ENCODE measurements at places on chromosomes 2 and 18. TPM values are rescaled to one million over a fixed set of nuclear protein-coding genes. Genes with fewer than 3 reads are reported as not detected.

Gene RTTN
- 12.7 TPM for total RNA-seq

- no peak for DNase-seq
Measured at GRCh38 chr2:43345391-43345813, 119.0 kb upstream of the ZFP36L2 start.

GRCh38 chr18:35713545-35713944 is 132.0 kb downstream of the GALNT1 start:
- DNase-seq: no peak

DNA sequence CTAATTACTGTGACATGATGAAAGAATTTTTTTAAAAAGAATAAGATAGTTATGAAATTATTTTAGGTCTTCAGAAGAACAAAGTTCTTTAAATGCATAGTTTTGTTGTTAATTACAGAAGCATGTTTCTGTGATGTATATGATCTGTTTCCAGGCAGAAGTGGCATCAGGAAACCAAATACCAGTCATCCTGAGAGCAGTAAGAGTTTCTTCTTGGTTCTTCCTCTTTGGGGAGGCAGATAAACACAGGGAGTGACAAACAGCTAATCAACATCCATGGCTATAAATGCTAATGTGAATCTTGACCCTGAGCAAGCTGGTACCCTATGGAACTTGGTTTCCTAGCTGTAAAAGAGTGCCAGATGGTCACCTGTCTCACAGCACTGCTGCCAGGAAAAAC is 29.2 kb downstream of the WIPF1 start:
- no peak for DNase-seq

DNA sequence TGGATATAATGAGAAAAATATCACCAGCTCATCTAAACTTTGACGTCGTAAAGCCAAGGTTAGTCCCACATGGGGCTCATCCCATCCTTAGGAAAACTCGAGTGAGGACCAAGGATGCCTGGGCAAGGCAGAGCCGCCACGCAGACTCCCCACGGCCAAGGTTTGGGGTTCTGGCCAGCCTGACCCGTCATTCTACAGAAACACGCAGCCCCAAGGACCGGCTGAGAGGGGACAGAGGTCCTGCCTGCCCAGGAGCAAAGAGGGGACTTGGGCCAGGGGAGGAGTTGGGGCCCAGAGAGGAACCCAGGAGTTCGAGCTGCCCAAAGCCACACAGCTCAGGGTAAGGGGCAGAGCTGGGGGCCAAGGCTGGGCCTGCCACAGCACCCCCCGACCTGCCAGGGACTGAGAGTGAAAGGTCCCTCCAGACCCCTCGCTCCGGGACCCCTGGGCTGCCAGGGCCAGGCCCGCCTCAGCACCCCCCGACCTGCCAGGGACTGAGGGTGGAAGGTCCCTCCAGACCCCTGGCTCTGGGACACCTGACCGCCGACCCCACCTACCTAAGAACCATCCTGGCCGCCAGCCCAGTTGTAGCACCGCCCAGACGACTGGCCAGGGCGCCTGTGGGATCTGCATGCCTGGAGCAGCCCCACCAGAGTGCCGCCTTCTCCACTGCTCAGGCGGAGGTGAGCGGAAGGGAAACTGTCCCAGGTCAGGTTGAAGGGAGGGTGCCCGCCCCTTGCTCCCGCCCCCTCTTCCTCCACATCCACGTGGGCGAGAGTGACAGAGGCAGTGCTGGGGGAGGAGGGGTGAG is at the start of gene PDCD1:
Gene PDCD1 (minus strand): TSS at position 689 of the 811 bp plus-strand sequence. CDS start 56 bp downstream, at position 633.
- peak; percentile 47 for DNase-seq

DNA sequence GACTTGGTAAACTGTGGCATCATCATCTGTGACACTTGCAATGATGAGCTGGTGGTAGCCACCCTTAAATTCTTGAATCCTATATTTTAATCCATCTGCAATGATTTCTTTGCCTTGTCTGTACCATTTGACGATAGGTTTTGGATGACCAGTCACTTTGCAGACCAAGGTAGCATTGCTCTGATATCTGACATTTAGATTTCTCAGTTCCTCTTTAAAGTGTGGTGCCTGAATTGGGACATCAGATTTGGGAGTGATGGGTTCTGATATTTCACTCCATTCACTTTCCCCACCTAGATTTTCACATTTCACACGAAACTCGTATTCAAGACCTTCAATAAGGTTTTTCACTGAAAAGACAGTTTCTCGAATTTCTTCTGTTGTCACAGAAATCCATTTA is 55.8 kb downstream of the PLEKHA3 start:
- no peak for DNase-seq

Gene CCBE1
- 6.1 TPM for total RNA-seq

GRCh38 chr2:240149943-240150784 is 9.7 kb upstream of the OTOS start:
- no peak for DNase-seq

Gene ASIC4
- not detected for total RNA-seq

Gene CDH19
- 57.1 TPM for total RNA-seq

DNA sequence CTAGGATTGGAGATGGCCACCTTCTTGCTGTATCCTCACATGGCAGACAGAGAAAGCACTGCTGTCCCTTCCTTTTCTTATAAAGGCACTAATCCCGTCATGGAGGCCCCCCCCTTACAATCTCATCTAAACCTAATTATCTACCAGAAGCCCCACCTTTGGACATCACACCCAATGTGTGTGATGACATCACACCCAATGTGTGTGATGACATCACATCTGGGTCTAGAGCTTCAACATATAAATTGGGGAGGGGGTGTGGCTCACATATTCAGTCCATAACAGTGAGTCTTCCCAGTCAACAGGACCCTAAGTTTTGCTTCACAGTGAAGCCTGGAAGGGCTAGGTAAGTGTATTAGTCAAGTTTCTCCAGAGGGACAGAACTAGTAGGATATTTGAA is 213.1 kb downstream of the NYAP2 start:
- DNase-seq: no peak

All from transverse colon (tissue), 4 donors.